Peyer's patch (tissue), 4 donors: ENCODE measurements at places on chromosomes 16 and 17. TPM values are rescaled to one million over a fixed set of nuclear protein-coding genes. Genes with fewer than 3 reads are reported as not detected.

- peaks cover 31% of the 10 kb centered on the region for H3K4me1 ChIP-seq
- no peaks in the 10 kb centered on the region for H3K27me3 ChIP-seq
- DNase-seq, result no peak
Observed at GRCh38 chr17:50283246-50283645, 9.0 kb downstream of the TMEM92 start.

The ADCY9 gene
- 44.0 TPM for total RNA-seq

The DPEP1 gene
- 3,324 TPM for total RNA-seq

The GRAPL gene
- 11.7 TPM for total RNA-seq

The PRDM7 gene
- not detected for total RNA-seq

The SHISA9 gene
- total RNA-seq, result 0.66 TPM

DNA sequence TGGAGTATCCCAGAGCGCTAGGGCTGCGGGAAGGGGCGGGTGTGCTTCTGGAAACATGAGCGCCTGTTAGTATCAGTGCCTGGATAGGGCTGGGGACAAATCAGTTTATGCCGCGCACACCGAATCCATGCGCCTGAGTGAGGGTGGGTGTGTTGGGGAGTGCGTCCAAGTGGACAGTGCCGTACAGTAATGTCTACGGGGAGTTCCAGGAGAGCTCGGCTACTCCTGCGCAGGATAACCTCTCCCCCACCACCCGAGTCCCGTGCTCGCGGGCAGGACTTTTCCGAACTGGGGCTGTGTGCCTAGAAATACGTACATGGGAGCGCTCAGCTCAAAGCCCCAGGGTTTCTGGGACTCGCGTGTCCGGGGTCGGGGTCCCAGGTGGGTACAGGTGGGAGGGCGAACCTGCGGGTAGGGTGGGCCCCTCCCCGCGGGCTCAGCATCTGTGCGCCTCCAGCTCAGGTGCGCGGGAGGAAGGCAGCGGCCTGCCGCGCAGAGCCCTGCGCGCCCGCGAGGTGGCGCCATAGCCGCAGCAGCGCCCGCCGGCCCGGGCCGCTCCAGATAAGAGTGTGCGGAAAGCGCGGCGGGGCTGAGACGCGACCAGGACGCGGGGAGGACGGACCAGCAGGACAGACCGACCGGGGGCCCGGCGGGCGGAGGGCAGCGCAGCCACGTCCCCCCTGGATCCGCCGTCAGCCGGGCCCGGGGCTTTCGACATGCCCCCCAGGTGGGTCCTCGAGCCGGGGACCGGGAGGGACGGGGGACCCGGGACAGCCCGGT is at the start of gene HIC1:
TSS of gene HIC1 (plus strand) at position 592 of the 780 bp plus-strand sequence. CDS start 1,588 bp downstream, outside the sequence.
- peak; percentile 79 for DNase-seq
- H3K27me3 ChIP-seq, result peaks cover 34% of the 10 kb centered on the region
- H3K4me1 ChIP-seq, result peaks cover 31% of the 10 kb centered on the region

The PRSS27 gene
- not detected for total RNA-seq

DNA sequence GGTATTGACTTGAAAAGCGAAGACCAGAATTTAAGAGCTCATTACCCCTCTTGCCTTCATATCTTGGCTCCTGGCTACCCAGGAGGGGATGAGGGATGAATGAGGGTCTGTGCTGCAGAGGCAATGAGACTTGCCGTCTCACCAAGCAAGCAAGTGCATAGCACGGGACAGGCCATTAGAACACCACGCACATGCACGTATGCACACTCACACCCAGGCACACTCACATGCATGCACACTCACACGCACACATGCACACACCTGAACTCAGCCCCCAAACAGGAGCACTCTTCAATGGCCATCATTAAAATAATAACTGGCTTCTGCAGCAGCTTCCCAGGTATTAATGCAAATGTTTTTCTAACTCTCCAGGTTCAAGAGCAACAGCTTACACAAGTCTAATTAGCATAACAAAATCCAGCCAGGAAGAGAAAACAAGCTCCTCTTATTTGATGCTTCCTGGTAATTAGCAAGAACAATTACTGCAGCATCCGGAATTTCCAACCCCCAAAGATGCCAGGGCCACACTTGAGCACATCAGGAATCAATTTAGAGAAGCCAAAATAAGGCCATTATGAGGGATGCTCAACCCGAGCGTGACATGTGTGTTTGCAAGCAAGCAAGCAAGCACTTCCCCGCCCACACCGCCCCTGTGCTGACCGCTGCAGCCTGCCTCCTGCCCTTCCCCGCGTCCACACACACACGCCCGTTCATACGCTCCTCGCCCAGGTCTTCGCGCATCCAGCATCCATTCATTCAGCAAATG is 171.6 kb upstream of the TNRC6C start:
- no peak for DNase-seq
- no peaks in the 10 kb centered on the region for H3K36me3 ChIP-seq
- H3K27me3 ChIP-seq, result no peaks in the 10 kb centered on the region
- no peaks in the 10 kb centered on the region for H3K4me1 ChIP-seq

DNA sequence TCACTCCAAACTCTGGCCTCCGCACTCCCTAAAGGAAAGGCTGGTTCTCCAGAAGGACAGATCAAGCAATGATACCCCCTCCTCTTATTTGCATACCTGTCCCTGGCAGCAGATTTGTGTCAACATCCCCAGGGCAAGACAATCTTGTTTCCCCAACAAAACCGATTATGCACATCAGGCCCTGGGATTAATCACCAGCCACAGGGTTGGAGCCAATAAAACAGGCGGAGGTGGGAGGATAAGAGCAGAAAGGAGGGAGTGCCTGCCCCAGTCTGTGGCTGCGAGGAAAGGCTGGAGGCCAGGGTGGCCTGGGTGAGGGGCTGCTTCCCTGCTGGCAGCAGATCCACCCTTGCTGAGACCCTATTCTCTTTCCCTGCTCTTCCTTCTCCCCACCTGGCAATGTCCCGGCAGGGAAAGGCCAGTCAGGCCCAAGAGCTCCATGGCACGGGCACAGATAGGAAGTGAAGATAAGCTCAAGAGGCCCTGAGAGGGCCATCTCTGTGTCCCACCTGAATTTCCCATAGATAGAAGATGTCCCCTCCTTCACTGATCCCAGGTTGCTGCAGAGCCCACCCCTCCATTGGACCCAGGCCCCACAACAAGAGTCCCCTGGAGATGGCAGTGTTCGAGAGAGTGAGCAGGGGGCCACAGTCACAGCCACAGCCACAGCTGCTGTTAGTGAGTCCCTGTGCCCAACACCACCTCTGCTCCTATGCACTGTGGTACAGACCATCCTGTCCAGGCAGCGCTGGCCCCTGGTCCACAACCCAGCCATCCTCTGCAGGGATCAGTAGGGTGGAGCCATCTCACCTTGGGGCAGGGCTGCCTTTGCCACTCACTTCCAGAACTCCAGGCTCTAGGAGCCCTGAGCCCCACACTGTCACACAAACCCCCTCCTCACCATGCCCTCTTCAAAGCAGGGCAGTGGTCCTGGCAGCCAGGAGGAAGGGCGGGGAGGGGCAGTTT is 137.5 kb downstream of the SDK2 start:
- H3K27ac ChIP-seq, result no peak overlapping the region
- no peaks in the 10 kb centered on the region for H3K27me3 ChIP-seq
- H3K4me3 ChIP-seq, result no peak overlapping the region

The C17orf107 gene
- total RNA-seq, result 0.66 TPM

GRCh38 chr16:3471518-3472176 is 23.6 kb downstream of the C16orf90 start:
- no peak overlapping the region for H3K4me3 ChIP-seq
- H3K36me3 ChIP-seq, result no peaks in the 10 kb centered on the region
- no peak overlapping the region for H3K27ac ChIP-seq
- no peaks in the 10 kb centered on the region for H3K4me1 ChIP-seq

- H3K36me3 ChIP-seq, result no peaks in the 10 kb centered on the region
- H3K27ac ChIP-seq, result no peak overlapping the region
- peaks cover 14% of the 10 kb centered on the region for H3K4me1 ChIP-seq
- no peaks in the 10 kb centered on the region for H3K27me3 ChIP-seq
Observed at GRCh38 chr16:11361701-11362451, 16.6 kb downstream of the RMI2 start.

- no peaks in the 10 kb centered on the region for H3K4me1 ChIP-seq
- H3K36me3 ChIP-seq, result no peaks in the 10 kb centered on the region
- H3K27me3 ChIP-seq, result no peaks in the 10 kb centered on the region
- DNase-seq, result no peak
Observed at GRCh38 chr16:70728150-70728549, 42.3 kb upstream of the MTSS2 start.

- DNase-seq, result no peak
- H3K4me3 ChIP-seq, result no peak overlapping the region
- H3K27me3 ChIP-seq, result no peaks in the 10 kb centered on the region
- H3K36me3 ChIP-seq, result no peaks in the 10 kb centered on the region
Observed at GRCh38 chr17:63434951-63435571, 11.0 kb downstream of the CYB561 start.

The IRX3 gene
- total RNA-seq, result not detected

DNA sequence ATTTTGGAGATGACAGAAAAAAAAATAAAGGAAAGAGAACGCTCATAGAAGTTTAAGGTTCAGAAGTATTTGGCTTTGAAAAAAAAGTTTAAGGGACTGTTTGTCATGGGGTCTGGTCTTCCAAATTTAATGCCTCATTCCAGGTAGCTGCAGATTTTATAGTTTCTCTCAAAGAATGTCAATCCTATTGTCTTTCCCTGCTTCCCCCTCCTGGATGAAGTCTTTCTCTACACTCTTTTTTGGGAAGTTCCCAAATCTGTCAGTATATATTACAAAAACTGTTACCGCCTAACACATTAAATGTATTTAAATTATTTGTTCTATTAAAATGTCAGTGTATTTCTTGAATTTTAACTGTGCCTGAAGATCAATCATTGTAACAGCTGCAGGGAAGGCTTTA is 457.5 kb downstream of the MAF start:
- no peaks in the 10 kb centered on the region for H3K36me3 ChIP-seq
- H3K4me3 ChIP-seq, result no peak overlapping the region
- H3K27me3 ChIP-seq, result no peaks in the 10 kb centered on the region
- no peak for DNase-seq

- H3K27me3 ChIP-seq, result no peaks in the 10 kb centered on the region
- no peak for DNase-seq
- peak overlapping the region; percentile 94 for H3K27ac ChIP-seq
- peak overlapping the region; percentile 94 for H3K4me3 ChIP-seq
- H3K36me3 ChIP-seq, result no peaks in the 10 kb centered on the region
Observed at GRCh38 chr16:30444231-30445148, 1.2 kb downstream of the SEPHS2 start.

The OR1F1 gene
- not detected for total RNA-seq

GRCh38 chr17:49587366-49588073 is 11.8 kb downstream of the NXPH3 start:
- H3K27ac ChIP-seq, result no peak overlapping the region
- H3K27me3 ChIP-seq, result no peaks in the 10 kb centered on the region
- no peak for DNase-seq
- H3K4me3 ChIP-seq, result no peak overlapping the region
- no peaks in the 10 kb centered on the region for H3K36me3 ChIP-seq

The PIRT gene
- total RNA-seq, result 0.83 TPM

- no peaks in the 10 kb centered on the region for H3K36me3 ChIP-seq
- no peaks in the 10 kb centered on the region for H3K27me3 ChIP-seq
- H3K4me3 ChIP-seq, result no peak overlapping the region
- DNase-seq, result no peak
- no peaks in the 10 kb centered on the region for H3K4me1 ChIP-seq
Observed at GRCh38 chr16:2954656-2955381, 9.3 kb upstream of the KREMEN2 start.

DNA sequence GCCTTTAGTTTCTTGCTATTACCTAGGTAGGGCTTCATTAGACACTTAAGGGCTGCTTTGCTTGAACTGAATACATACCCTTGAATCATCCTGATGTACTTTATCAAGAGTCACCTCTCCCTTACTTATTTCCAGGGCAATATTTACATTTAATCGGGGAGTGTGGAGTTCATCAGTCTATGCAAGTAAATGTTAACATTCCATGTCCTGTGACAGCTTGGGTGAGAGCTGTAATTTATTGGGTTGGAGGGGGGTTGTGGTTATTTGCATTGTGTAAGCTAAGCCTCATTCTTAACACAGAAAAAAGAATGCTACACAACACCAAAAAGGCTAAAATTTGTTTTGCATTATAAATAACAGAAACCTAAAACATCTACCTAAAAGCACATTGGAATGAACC is 16.7 kb downstream of the KCNJ16 start:
- H3K27ac ChIP-seq, result no peak overlapping the region
- no peaks in the 10 kb centered on the region for H3K27me3 ChIP-seq
- no peaks in the 10 kb centered on the region for H3K4me1 ChIP-seq
- H3K4me3 ChIP-seq, result no peak overlapping the region
- H3K36me3 ChIP-seq, result no peaks in the 10 kb centered on the region

- no peaks in the 10 kb centered on the region for H3K36me3 ChIP-seq
- H3K4me3 ChIP-seq, result peak overlapping the region; percentile 78
- H3K27me3 ChIP-seq, result no peaks in the 10 kb centered on the region
- peak; percentile 77 for DNase-seq
Observed at GRCh38 chr17:74429604-74430384, 2.1 kb upstream of the GPRC5C start.

GRCh38 chr16:30786936-30787612 is at the start of gene ZNF629:
TSS of gene ZNF629 (minus strand) at chr16:30787205. CDS start at chr16:30784482, 2,723 bp downstream.
- peak; percentile 77 for DNase-seq
- peak within 1 kb of the TSS; percentile 69 for H3K27ac ChIP-seq

GRCh38 chr16:19169082-19169639 is 1.1 kb downstream of the SYT17 start:
- no peak for DNase-seq
- H3K4me1 ChIP-seq, result peaks cover 26% of the 10 kb centered on the region
- no peaks in the 10 kb centered on the region for H3K36me3 ChIP-seq
- no peaks in the 10 kb centered on the region for H3K27me3 ChIP-seq

- DNase-seq, result no peak
- H3K36me3 ChIP-seq, result no peaks in the 10 kb centered on the region
- no peaks in the 10 kb centered on the region for H3K4me1 ChIP-seq
Observed at GRCh38 chr16:59192551-59193199, 458.6 kb upstream of the GOT2 start.
